ENCODE measurements at places on chromosomes 3 and 15. TPM values are rescaled to one million over a fixed set of nuclear protein-coding genes. Genes with fewer than 3 reads are reported as not detected.

Gene ACKR2
- total RNA-seq = 3.5 TPM

Gene SNRPN
- total RNA-seq = 95.1 TPM

Gene TRPC1
- 5.2 TPM for total RNA-seq

Gene ELL3
- total RNA-seq = 1.5 TPM

Gene GOLGA8R
- 0.26 TPM for total RNA-seq

Gene MUC13
- total RNA-seq = not detected

Gene TNNC1
- not detected for total RNA-seq

Gene FAM131A
- 25.2 TPM for total RNA-seq

Gene FRG2C
- not detected for total RNA-seq

Gene CCDC12
- total RNA-seq = 25.2 TPM

Gene CCR1
- not detected for total RNA-seq

Gene ASB14
- not detected for total RNA-seq

Gene ACP3
- total RNA-seq = not detected

Gene SH3GL3
- not detected for total RNA-seq

Gene LTF
- total RNA-seq = 0.13 TPM

Gene ADGRG7
- total RNA-seq = not detected

All from dermis microvascular lymphatic vessel endothelial cell (primary cell).